Vein endothelial cell (primary cell): ENCODE measurements at places on chromosomes 7 and 10. TPM values are rescaled to one million over a fixed set of nuclear protein-coding genes. Genes with fewer than 3 reads are reported as not detected.

Gene ASAH2
- 0.86 and 0.98 TPM in 2 replicates for total RNA-seq

Gene ANKRD22
- not detected in 2 replicates for total RNA-seq

Gene CALCR
- not detected in 2 replicates for total RNA-seq

Gene ZNF735
- not detected in 2 replicates for total RNA-seq

Gene DBF4
- 14.7 and 29.2 TPM in 2 replicates for total RNA-seq

Gene TWIST1
- under 0.01 TPM in 1 of 2 replicates, not detected in the other for total RNA-seq

Gene SPDYE17
- not detected in 2 replicates for total RNA-seq

Gene TMEM196
- total RNA-seq, result not detected in 2 replicates

Gene PRLHR
- not detected in 2 replicates for total RNA-seq

Gene CFAP58
- total RNA-seq, result 0.33 and 0.76 TPM in 2 replicates

Gene GLRX3
- 96.4 and 120 TPM in 2 replicates for total RNA-seq
